ENCODE measurements at places on chromosomes 2 and 18.

- no peak for DNase-seq
Observed at GRCh38 chr2:230774348-230774951, 61.8 kb downstream of the CAB39 start.

- DNase-seq = no peak
Observed at GRCh38 chr2:134448650-134449049, 194.8 kb downstream of the MGAT5 start.

GRCh38 chr2:8331068-8331467, 350.8 kb upstream of the ID2 start:
- DNase-seq = no peak

GRCh38 chr2:219939647-219940046, 312.2 kb downstream of the SLC4A3 start:
- no peak for DNase-seq

GRCh38 chr2:54103454-54104314, 11.7 kb upstream of the ACYP2 start:
- DNase-seq = no peak

GRCh38 chr18:46953195-46953594, 35.8 kb downstream of the KATNAL2 start:
- DNase-seq = no peak

DNA sequence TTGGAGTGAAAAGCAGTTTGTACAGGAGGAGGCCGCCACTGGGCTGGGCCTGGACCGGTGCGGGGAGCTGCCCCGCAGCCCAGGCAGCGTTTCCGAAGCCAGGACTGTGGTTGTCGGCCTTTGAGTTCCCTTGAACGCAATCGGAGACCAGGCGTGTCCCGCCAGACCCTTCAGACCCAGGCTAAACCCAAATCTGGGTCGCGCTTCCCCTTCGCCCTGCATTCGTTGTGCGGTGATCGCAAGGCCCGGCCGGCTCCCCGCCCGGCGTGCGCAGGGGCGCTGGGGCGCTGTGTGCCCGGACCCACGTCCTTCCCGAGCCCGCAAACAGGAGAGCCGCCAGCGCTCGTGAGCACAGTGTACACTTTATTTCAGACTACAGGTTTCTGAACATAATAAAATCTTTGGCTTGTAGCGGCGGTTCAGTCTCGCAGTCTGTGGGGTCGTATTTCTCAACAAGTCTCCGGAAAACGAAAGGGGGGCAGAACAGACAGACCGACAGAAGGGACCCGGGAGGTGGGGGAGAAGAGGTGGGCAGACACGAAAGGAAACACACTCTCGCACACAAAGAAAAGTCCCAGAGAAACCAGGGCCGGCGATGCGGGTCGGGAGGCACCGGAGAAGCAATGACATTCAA, 5.5 kb downstream of the EN1 start:
- no peak for DNase-seq

GRCh38 chr18:49059028-49059834, 108.5 kb upstream of the SMAD7 start:
- DNase-seq = no peak

- peak; percentile 45 for DNase-seq
Observed at GRCh38 chr2:98445683-98446581, 1.3 kb downstream of the INPP4A start.

GRCh38 chr2:143083636-143084035, 45.6 kb upstream of the ARHGAP15 start:
- DNase-seq = no peak

GRCh38 chr2:68466361-68466777, 725 bp downstream of the FBXO48 start:
- DNase-seq = no peak

DNA sequence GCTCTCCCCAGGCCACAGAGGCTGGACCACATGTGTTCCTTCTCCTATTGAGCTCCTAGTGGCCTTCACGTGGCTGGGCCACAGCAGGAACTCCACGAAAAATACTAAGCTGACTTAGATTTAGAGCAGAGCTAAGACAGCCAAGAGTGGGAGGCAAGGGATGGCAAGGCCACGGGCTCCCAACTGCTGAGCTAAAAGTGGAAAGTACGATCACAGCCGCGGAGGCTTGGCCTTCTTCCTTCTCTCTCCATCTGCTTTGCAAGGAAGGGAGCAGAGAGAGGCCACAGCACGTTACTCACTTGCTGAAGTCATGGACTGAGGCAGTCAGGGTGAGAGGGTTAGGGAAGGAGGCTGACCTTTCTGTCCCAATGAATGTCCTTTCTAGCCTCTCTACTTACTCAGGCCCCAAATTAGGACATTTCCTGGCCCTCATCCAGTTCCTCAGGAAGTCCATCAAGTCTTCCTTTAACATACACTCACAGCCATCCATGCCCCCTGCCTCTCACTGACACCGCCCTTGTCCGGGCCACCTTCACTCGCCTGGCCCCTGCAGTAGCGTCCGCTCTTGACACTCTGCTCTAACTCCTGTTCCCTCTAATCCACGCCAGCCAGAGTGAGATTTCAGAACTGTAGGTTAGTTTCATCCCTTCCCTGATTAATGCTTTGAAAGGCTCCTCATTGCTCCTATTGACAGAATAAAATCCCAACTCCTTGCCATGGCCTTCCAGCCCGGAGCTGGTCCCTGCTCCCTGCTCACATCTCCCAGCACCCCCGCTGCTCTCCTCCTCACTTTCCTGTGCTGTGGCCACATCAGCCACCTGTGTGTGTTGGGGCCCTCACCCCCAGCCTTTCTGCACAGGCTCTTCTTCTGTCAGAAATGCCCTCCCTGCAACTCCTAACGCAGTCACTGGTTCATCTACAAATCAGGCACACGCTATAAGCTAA, 204.2 kb downstream of the CYP26B1 start:
- peak; percentile 77 for DNase-seq

- no peak for DNase-seq
Observed at GRCh38 chr18:36514778-36515177, 217.3 kb downstream of the FHOD3 start.

DNA sequence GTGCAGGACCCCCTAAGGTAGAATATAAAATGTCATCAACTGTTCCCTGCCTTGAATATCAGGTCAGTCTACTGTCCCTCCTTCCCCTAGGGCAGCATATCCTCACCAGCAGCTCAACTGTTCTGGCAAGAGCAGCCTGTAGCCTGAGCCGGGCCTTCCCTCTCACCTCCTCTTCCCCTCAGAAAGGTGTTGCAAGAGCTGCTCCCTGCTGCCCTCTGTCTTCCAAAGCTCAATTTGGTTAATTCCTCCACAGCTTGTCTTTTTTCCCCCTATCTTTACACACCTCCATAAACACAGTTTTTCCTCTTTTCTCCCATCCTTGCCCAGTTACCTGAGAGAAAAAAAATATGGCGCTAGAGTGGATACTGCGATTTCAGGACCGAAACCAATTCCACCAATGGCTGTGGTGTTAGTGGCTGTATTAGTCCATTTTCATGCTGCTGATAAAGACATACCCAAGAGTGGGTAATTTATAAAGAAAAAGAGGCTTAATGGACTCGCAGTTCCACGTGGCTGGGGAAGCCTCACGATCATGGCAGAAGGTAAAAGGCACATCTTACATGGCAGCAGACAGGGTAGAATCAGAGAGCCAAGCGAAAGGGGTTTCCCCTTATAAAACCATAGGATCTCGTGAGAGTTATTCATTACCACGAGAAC, 184.7 kb downstream of the MREG start:
- DNase-seq = no peak

GRCh38 chr18:6579486-6579885, 150.0 kb upstream of the ARHGAP28 start:
- DNase-seq = no peak

- no peak for DNase-seq
Observed at GRCh38 chr2:152126664-152127063, 27.8 kb upstream of the CACNB4 start.

GRCh38 chr2:26316041-26316440, 29.9 kb upstream of the SELENOI start:
- DNase-seq = no peak

DNA sequence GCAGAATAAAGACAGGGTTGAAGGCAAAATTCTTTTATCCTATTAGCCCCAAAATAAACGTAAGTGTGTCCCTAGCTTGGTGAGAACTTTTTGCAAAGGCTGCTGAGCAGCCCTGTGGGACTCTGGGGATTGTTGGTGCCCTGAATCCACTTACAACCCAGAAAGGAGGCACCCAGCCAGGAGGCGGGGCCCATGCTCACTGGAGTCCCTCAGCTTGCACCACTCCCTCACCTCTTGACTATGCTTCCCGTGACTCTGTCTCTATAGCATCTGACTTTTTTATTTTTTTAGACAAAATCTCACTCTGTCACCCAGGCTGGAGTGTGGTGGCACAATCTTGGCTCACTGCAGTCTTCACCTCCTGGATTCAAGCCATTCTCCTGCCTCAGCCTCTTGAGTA, 15.8 kb upstream of the COL6A3 start:
- DNase-seq = no peak

- no peak for DNase-seq
Observed at GRCh38 chr2:118858485-118859156, 11.2 kb upstream of the EN1 start.
